Germinal center (tissue), 1 donor: ENCODE measurements at places on chromosomes 7 and 10.

DNA sequence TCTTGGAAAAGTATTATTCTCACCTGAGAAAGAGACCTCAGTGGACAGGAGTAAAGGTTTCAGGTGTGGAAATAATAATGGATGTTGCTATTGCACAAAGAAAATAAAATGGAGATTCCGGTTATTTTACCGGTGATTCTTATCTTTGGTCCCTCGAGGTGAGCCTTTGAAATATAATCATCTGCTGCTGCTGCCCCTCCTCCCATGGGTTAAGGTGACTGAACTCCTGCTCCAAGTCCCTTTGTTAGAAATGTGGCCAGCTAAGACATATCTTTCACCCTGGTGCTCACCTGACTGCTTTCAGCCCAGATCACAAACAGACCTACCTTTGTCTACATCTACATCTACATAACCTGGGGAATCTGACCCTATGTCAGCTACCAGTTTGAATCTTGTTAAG lies 5.7 kb downstream of the CUBN start:
- DNase-seq: no peak

DNA sequence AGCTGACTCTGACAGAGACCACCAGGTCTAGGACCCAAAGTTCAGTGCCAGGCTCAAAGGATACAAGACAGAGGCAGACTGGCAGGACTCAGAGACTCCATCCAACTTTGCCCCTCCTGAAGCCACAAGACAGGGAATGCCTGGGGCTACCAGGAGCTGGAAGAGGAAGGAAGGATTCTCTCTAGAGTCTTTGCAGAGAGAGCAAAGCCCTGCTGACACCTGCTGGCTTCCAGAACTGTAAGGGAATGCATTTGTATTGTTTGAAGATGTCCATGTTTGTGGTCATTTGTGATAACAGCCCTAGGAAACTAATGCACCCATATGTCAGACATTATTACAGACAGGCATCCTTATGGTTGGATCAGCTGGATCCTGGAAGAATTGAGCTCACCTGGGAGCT lies 132.3 kb upstream of the C7orf33 start:
- no peak for DNase-seq

GRCh38 chr10:122342293-122343134 lies 32.0 kb upstream of the PLEKHA1 start:
- peak; percentile 36 for DNase-seq

GRCh38 chr10:26274391-26274790 lies 57.8 kb downstream of the GAD2 start:
- DNase-seq: no peak

GRCh38 chr10:99339077-99339476 lies 9.9 kb downstream of the CNNM1 start:
- no peak for DNase-seq
